ENCODE measurements at places on chromosomes 16 and 17.

DNA sequence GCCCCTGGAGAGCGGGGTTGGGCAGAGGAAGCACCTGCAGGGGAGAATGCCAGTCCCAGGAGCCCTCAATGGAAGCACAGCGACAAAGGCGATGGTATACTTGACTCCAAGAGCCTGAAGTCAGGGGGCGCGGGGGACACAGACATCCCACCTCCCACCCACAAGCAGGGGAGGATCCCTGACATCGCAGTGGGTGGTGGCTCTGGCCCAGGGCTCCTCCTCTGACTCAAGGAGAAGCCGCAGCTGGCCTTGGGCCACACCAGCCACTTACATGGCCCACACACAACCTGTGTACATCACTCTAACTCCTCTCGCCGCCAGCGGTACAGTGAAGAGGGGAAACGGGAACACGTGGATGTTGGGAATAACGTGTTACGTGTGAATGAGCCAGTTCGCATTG lies 44.3 kb downstream of the FZD2 start:
- no peak for DNase-seq

- no peak for DNase-seq
Measured at GRCh38 chr17:76543826-76544545, 4.1 kb downstream of the PRCD start.

DNA sequence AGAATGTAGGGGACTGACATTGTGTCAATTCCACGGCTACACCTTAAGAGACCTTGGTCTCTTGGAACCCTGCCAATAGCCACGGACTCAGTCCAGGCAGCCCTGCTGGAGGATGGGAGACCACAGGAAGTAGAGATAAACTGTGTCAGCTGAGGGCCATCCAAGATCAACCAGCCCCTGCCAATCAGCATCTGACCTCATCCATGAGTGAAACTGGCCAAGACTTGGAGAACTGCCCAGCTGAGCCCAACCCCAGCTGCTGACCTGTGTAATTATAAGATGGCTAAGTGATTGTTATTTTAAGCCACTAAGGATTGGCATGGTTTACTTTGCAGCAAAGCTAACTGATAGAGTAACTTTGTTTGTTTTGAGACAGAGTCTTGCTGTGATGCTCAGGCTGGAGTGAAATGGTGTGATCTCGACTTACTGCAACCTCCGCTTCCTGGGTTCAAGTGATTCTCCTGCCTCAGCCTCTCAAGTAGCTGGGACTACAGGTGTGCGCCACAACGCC lies 13.3 kb upstream of the YWHAE start:
- peak; percentile 77 for DNase-seq

- DNase-seq, result no peak
Measured at GRCh38 chr17:76422860-76423259, 30.1 kb downstream of the UBE2O start.

- no peak for DNase-seq
Measured at GRCh38 chr17:2243953-2244352, 59.6 kb downstream of the SMG6 start.

- no peak for DNase-seq
Measured at GRCh38 chr16:27320261-27321012, 6.7 kb downstream of the IL4R start.

DNA sequence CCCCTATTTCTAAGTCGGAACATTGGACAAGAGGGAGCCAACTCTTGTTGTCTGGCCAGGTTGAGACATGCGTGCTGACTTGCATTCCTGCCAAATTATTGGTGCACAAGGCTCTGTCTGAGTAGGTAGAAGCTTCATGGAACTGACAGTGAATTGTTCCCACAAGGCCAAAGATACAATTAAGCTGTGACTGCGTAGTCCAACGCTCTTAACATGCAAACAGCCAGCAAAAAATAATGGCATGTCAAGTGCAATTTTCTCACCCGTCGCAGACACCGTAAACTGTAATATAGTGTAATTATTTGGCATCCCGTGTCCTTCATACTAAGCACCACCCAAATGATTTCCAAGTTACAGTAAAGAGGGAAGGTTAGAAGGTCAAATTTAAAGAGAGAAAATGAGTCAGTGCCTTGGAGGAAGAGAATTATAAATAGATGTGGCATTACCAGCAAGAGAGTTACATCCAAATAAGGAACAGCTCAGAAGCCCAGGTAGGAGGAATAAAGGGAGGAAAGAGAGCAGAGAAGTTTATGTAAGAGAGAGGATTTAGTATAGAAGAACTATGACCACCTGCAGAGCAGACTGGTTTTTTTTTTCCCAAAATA lies 21.8 kb downstream of the CDH8 start:
- DNase-seq, result no peak

GRCh38 chr16:17037499-17037898 lies 433.3 kb downstream of the XYLT1 start:
- DNase-seq, result no peak

- no peak for DNase-seq
Measured at GRCh38 chr16:57700781-57701551, 6.4 kb downstream of the DRC7 start.

DNA sequence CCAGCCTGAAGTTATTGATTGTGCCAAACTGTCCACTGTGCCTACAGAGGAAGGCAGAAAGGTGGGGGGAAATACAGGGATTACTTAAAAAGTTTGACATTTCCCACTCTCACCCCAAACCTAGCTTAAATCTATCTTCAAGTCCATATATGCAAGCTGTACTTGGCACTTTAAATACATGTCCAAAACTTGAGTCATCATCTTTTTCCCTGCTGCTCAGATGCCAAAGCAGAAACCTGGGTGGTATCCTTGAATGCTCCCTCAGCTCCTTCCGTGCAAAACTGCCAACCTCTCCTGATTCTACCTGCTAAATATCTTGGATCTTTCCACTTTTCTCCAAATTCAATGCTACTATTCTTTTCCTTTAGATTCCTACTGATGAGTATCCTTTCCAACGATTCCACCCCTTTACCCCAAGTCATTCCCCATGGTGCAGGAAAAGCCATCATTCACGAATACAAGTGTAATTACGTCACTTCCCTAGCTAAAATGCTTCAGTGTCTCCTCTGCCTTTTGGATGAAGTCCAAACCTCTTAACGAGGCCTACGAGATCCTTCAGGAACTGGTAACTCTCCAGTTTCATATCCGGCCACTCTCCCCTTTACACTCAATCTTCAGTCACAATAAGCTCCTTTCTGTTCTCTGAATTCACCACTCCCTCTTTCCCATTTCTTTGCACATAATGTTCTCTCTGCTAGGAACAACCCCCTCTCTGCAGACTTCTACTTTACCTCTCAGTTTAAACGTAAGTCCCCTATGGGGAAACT lies 9.3 kb downstream of the BECN1 start:
- DNase-seq, result peak; percentile 77

DNA sequence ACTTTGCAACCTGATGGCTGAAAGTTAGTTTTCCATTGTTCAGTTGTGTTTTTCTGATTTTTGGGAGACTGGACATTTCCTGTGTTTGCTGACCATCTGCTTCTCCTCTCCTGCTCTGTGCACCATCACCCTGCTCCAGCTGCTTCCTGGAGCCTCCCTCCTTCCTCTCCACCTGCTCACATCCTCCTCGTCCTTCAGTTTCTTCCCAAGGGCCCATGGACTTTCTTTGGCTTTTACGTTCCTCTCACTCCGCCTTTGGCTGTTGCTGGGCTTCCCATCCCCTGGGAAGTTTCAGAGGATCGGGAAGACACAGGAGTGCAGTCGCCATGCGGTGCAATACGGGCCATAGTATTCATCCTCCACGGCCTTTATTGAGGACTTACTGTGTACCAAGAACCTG lies 61.6 kb downstream of the TNFRSF13B start:
- no peak for DNase-seq

Data from pulmonary artery endothelial cell (primary cell).